ENCODE measurements at places on chromosomes 4 and X.

- no peak for DNase-seq
Observed at GRCh38 chr4:68369142-68369805, 19.4 kb upstream of the YTHDC1 start.

DNA sequence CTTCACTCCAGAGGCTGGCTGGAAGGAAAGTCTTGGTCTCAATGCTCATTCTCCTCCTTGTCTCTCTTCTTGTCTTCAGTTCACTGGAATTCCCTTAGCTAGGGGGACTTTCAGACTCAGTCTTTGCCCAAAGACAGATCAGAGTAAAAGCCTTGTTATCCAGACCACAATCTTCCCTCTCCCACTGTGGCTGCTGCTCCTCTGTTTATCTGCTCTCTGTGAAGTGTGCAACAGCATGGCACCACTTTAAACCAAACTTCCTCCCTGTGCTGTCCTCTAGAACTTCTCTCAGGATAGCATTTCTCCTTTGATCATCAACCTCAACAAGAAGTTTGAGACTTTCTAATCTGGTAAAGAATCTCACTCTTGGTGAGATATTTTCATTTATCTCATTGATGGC lies 530.1 kb upstream of the SLIT2 start:
- DNase-seq: no peak

- no peak for DNase-seq
Observed at GRCh38 chr4:162866565-162866964, 300.1 kb downstream of the NAF1 start.

- no peak for DNase-seq
Observed at GRCh38 chr4:37902212-37902611, 11.3 kb downstream of the TBC1D1 start.

DNA sequence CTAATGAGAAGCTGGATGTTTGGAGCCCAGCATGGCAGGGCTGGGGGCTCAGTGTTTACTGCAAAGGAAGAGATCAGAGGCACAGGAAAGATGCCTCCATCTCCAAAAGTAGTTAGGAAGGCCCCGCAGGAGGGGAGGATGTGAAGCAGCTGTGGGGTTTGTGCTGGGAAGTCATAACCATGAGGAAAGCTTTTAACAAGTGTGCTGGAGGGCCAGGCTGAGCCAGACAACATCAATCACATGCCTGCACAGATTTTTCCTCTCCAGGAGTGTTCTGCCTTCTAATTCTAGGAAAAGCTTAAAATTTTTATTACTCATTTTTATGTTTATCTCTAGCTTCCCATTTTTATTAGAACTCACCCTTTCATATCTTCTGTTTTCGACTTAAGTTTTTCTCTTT lies 65.4 kb downstream of the GPR82 start:
- no peak for DNase-seq

DNA sequence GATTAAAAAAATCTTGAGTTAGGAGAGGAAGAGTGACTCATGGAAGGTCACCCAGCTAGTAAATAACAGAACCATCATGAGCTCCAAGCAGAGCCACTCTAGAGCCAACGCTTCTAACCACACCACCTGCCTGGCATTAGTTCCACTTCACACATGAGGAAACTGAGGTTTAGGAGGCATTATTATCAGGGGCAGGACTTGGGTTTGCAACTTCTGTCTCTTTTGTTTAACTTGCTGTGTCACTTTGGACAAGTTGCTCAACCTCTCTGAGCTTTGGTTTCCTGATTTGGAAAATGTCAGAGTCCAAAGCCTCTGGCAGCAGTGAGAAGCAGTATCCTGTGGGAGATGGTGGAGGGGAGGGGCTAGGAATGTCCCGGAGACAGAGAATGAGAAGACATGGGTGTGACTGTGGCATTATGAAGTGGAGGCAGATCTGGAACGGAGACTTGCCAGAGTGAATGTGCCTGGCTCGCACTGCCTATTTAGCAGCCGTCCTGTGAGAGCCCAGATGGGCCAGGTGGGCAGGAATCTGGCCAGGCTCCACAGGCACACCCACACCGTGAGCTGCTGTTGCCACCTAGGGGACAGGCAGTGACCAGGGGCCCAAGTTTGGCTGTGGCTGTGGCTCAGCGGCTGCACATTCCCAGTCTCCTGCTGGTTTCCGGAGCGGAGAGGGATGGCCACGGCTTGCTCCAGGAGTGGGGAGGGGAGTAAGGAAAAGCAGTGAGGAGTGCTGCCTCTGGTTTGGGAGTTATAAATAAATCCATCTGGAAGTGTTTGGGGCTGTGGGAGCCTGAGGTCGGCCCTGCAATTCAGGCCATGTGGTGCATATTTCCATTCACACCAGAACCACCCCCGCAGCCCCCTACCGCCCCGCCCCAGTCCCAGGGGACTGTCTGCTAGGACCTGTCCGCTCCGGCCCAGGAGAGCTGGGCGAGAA lies 93.4 kb downstream of the NHSL2 start:
- no peak for DNase-seq

GRCh38 chr4:88275516-88275915 lies 8.8 kb downstream of the PPM1K start:
- no peak for DNase-seq

- no peak for DNase-seq
Observed at GRCh38 chr4:109701566-109702410, 1.5 kb downstream of the CASP6 start.

- no peak for DNase-seq
Observed at GRCh38 chrX:149248073-149248625, 257.0 kb downstream of the IDS start.

GRCh38 chrX:132631579-132632232 lies 142.9 kb upstream of the MBNL3 start:
- DNase-seq: no peak

- no peak for DNase-seq
Observed at GRCh38 chr4:126361287-126361686, 1046.5 kb downstream of the FAT4 start.

GRCh38 chr4:151324752-151325110 lies 674 bp downstream of the SH3D19 start:
- DNase-seq: no peak

DNA sequence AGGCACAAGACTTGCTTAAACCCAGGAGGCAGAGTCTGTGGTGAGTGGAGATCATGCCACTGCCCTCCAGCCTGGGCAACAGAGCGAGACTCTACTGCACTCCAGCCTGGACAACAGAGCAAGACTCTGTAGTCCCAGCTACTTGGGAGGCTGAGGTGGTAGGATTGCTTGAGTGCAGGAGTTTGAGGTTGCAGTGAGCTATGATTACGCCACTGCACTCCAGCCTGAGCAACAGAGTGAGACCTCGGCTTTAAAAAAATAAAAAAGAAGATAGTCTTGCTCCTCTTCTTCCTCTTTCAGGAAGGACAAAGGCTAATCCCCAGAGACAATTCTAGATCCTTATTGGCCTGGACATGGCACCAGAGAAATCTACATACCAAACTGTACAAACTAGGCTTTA lies 5.7 kb upstream of the PPEF2 start:
- no peak for DNase-seq

DNA sequence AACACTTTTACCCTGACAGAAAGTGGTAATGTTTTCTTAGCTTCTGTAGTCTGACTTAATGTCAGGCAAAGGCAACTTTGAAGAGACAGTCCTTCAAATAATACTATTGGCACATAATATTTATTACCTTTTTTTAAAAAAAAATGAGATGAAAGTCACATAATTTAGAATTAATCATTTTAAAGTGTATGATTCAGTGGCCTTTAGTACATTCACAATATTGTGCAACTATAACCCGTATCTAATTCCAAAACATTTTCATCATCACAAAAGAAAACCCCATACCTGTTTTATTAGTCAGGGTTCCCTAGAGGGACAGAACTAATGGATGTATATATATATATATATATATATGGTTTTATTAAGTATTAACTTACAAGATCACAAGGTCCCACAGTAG lies 94.8 kb upstream of the TEX13A start:
- no peak for DNase-seq

GRCh38 chr4:85431156-85431555 lies 43.8 kb upstream of the ARHGAP24 start:
- DNase-seq: no peak

- no peak for DNase-seq
Observed at GRCh38 chr4:76197971-76198410, 15.6 kb downstream of the SCARB2 start.

GRCh38 chr4:60962286-60962685 lies 237.8 kb upstream of the ADGRL3 start:
- no peak for DNase-seq

GRCh38 chr4:184189966-184190365 lies 27.7 kb downstream of the ENPP6 start:
- no peak for DNase-seq

DNA sequence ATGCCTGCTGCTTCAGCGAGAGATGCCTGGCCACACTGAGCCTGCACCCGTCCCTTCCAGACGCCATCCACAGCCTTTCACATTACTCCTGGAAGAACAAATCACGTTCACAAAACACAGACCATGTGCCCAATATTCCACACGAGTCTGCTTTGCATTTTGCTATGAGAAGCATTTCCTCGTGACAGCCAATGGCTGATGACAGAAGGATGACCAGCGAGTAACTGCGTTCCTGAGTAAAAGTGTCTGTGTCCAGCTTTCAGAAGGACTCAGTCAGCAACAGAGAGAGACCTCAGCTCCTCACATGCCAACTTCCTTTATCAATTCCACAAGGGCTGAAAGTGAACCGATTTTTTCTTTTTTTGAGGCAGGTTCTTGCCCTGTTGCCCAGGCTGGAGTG lies 19.5 kb downstream of the NAT8L start:
- DNase-seq: no peak

GRCh38 chr4:109440948-109441347 lies 7.3 kb downstream of the SEC24B start:
- no peak for DNase-seq

DNA sequence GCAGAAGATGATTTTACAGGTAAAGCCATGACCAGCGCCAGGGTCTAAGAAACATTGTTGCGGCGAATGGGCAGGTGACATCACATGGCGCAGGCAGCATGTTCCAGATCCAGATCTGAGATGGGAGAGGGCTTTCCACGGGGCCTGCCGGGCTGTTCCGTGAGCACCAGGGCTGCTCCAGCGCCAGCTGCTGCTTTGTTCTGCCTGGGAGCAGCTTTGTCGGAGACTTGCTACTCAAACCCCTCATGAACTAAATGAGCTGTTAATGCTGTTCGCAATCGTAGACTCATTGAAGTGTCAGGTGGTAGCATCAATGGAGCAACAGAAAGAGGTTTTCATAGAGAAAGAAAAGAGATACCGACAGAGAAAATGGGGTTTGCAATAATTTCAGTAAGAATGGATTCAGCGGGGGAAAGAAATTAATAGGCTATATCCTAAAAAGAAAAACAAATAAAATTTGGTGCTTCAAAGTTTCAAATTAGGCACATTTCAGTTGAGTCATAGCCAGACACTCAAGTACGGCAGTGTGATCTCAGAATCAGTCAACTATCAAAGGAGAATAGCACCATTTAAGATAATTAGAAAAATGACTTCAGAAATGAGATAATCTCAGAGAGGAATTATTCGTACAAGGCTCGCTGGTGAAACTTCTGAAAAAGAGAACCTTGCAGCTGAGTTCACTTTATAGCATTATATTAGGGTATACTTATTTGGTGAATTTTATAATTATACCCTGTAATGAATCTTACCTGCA lies 23.9 kb downstream of the SORBS2 start:
- DNase-seq: no peak

GRCh38 chrX:140510306-140510676 lies 5.4 kb upstream of the SOX3 start:
- no peak for DNase-seq

Data from 8988T (cell line).